IPS DF 6.9 (cell line): ENCODE measurements at places on chromosomes 16 and 17.

- DNase-seq, result no peak
These were observed 7.7 kb downstream of the IGSF6 start for GRCh38 chr16:21644674-21645073.

DNA sequence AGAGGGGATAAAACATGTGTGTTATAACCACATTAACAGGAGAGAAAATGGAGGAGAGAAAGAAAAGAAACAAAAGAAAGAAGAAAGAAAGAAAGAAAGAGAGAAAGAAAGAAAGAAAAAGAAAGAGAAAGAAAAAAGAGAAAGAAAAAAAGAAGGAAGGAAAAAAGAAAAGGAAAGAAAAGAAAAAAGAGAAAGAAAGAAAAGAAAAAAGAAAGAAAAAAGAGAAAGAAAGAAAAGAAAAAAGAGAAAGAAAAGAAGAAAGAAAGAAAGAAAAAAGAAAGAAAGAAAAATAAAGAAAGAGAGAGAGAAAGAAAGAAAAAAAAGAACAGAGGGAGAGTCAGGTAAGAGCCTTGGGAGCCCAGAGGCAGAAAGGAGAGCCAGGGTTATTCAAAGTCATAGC is 446.6 kb upstream of the ASIC2 start:
- no peak for DNase-seq

- no peak for DNase-seq
These were observed 2.1 kb downstream of the CLTC start for GRCh38 chr17:59621771-59622170.

DNA sequence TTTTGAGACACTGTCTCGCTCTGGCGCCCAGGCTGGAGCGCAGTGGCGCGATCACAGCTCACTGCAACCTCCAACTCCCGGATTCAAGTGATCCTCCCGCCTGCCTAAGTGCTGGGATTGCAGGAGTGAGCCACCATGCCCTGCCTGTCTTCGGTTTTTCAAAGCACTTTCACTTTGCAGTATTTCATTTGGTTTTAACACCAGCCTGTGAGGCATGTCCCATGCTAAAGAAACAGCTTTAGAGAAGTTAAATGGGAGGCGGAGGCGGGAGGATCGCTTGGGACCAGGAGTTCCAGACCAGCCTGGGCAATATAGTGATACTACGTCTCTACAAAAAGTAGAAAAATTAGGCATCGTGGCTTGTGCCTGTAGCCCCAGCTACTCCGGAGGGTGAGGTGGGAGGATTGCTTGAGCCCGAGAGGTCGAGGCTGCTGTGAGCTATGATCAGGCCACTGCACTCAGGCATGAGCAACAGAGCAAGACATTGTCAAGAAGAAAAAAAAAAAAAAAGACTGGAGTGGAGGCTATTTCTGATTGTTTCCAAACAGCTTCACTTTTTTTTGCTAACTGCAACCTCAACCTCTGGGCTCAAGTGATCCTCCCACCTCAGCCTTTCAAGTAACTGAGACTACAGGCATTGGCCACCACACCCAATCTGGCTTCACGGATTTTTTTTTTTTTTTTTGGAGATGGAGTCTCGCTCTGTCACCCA is 1.3 kb downstream of the METTL23 start:
- DNase-seq, result no peak

GRCh38 chr16:72884037-72884436 is 163.9 kb downstream of the ZFHX3 start:
- DNase-seq, result no peak

DNA sequence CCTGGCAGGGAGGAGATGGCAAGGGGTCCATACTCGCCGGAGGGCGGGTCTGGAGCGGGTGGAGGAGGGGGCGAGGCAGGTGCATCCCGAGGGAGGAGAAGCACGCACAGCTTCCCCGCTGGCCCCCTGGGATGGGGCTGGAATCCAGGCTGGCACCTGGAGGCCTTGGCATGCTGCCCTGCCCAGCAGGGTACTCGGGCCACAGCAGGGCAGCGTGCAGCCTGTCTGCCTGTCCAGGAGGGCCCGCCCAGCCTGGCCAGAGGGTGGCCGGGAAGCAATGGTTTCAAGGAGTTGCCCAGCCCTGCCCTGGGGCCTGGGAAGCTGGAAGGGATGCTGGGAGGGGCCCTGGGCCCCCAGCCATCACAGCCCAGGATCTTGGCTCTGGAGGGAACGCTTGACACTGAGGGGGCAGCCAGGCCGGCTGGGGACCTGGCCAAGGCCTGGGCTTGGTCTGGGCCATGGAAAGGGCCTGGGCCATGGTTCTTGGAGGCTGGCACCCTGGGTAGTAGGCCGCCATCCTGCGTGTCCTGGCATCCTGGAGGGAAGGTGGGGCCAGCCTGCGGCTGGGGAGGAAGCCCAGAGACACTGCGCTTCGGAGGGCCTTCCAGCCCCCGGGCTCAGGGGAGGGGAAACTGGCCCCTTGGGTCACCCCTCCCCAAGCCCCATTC is 1.1 kb downstream of the GLIS2 start:
- no peak for DNase-seq

GRCh38 chr17:16328997-16329396 is 24.3 kb downstream of the CENPV start:
- no peak for DNase-seq

GRCh38 chr17:15475631-15476354 is 8.4 kb upstream of the CDRT4 start:
- DNase-seq, result no peak

DNA sequence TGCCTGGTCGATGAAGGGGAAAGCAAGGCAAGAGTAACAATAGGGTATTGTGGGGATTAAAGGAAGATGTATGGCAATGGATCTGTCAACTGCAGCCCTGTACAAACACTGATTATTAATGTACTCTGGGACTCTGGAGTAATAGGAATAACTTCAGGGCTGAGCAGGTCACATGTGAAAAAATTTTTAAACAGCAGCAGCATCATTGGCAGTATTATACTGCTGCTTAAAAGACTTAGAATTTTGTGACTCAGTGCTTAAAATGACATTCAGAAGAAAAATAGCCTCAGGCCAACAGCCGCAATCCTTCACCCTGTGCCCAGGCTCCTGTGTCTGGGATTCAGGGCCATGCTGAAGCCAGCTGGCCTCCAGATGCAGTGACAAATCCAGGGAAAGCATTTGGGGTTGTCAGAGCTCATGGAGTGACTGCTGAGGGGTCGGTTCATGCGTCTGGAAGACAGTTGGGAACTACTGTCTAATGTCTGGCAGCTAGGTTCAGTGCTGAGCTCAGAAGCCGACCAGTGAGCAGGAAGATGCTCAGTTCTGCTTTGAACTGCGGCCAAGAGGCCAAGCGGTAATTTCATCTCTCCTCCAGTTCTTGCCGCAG is 22.2 kb downstream of the TEX2 start:
- no peak for DNase-seq

DNA sequence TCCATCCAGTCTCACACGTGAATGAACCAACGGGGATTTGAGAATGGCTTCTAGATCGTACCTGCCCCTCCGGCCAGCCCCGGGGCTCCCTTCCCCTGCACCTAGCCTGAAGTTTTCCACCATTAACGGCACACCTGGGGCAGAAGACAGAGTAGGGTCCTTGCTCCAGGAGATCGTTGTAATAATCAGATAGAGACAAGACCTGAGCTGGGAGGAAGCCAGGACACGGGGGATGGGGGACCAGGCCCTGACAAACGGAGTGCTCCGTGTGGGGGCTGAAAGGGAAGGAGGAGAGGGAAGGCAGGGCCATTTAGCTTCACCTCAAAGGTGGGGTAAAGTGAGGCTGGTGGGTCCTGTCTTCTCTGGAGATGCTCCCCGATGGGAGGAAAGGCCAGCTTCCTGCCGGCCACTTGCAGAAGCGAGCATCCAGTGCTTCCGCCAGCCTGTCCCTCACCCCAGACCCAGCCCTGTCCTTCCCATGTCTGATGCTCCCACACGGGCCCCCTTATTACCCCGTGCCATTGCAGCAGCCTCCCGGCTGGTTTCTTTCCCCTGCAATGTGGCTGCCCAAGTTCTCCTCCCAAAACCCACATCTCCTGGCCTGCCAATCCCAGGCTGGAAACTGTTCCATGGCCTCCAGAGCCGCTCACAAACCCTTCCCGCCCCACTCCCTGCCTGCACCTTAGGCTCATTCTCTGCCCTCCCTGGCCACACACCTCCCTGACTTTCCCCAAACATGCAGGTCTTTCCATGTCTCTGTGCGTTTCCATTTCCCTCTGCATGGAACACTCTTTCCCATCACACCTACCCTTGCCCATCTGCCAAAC is 79.3 kb downstream of the MRC2 start:
- no peak for DNase-seq

GRCh38 chr16:81684242-81684837 is 94.8 kb upstream of the PLCG2 start:
- DNase-seq, result no peak

- DNase-seq, result no peak
These were observed 195.2 kb downstream of the PARN start for GRCh38 chr16:14434860-14435259.

DNA sequence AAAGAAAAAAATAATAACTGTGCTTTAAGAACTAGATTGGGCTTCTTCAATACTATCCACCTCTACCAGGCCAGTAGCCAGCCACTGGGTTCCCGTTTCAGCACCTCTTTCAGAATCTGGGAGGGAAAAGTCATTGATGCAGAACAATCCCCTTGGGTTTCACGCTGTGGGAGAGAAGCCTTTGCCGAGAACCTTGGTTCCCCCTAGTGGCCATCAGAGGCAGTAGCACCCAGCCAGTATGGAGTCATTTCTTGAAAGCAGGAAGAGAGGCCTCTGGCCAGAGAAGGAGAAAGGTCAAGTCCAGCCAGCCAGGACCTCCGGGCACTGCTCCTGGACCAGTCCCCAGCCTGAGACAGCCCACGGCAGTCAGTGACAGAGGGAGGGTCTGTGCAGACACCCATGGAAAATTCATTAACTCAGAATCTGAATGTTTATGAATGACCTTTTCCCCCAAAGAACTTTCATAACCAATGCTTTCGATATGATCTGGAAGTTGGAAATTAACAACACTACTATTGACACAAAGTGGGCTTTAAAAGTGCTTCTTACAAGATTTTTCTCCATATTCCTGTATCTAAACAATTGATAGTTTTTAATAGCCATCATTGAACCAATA is 51.2 kb upstream of the CDH5 start:
- peak; percentile 66 for DNase-seq

DNA sequence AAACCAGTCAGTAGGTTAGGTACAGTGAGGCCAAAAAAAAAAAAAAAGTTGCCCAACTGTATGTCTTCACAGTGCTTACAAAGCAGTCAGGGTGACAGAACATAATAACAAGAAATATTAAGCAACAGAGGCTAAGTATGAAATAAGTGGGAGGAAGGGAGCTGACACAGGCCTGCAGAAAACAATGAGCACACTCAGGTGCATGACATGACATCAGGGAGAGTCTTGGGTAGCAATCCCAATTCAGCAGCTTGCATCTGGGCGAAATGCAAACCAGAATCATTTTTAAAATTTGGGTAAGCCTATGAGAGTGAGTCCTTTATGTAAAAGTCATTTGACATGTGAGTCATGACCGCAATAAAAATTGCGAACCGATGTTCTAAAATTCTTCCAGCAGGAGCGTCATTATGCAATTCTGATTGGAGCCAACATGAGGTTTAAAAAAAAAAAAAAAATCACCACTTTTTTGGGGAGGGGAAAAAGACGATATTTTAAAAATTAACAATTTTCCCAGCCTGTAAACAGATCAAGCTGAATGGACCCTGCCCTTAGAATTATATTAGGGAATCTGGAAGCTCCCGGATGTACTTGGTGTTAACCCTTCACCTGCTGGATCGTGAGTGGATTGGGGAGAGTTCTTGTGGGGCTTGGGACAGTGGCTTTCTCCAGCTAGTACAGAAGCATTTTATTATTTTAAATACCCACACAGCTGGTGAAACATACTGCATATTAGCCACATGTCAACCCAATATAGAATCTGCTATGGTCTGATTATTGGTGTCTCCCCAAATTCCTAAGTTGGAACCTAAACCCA is 127.9 kb downstream of the NPIPB5 start:
- DNase-seq, result no peak

GRCh38 chr17:3385869-3386816 is at the start of gene OR3A2:
Gene OR3A2, minus strand, starts transcription at chr17:3386308.
- no peak for DNase-seq

DNA sequence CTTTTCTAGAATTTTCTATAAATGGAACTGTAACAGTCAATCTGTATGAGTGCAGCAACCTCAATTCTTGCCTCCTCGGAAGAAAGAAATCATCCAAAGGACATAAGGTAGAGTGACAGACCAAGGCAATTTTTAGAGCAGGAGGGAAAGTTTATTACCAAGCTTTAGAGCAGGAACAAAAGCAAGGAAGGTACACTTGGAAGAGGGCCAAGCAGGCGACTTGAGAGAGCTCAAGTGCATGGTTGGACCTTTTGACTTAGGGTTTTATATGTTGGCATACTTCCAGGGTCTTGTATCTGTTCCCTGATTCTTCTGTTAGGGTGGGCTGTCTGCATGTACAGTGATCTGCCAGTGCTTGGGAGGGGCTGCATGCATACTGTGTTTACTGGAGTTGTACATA is 50.3 kb downstream of the SCNN1G start:
- no peak for DNase-seq

DNA sequence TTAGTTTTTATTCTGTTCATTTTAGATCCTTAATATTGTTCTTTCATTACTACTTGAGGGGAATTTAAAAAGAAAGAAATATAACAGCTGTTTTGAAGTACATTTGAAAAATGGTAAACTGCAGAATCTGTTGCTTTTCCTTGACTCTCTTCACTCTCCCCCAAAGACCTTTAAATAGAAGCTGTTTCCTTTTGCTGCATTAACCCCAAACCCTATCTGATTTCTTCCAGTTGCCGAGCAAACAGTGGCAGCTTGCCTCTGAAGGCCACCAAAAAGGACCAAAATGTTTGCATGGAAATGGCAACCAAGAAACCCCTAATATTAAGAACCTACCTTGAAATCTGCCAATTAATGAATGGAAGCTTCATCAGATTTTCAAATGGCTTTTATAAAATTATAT is 37.1 kb downstream of the PRKCA start:
- DNase-seq, result no peak

DNA sequence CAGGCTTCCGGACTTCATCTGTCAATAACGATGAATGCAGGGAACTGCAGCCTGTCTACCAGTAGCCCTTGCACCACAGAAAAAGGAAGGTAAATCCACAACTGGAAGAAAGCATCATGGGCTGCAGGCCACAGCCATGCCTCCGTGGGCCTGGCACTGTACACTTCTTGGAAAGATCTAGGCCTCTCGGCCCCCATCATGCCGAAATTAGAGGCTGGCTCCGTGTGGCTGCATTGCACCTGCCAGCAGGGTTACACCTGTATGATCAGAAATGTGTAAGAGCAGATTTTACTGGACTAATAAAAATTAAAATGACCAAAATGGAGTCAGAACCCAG is 52.2 kb downstream of the SDK2 start:
- no peak for DNase-seq
